Left ventricle myocardium inferior (tissue), 1 donor: ENCODE measurements at places on chromosomes 13 and 19. TPM values are rescaled to one million over a fixed set of nuclear protein-coding genes. Genes with fewer than 3 reads are reported as not detected.

PRODH2 gene
- total RNA-seq: not detected

CRLF1 gene
- 20.0 TPM for total RNA-seq

CEACAM20 gene
- total RNA-seq: not detected

POGLUT2 gene
- total RNA-seq: 3.4 TPM

ZNF98 gene
- 0.69 TPM for total RNA-seq

DNA sequence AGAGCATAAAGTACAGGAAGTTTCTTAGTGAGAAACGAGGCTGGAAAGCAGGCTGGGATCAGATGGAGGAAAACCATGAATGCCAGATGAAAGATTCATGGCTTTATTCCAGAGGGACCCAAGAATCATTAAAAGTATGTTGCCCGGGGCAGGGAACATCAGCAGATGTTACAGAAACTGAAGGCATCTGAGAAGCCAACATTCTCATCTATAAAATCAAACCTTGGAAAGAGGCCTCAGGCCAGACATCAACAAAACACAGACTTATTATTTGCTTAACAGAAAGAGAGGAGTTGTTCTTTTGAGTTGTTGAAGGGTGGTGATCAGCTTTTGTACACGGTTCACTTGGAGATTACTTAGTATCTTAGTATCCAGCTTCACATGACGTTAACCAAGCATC is 543.6 kb downstream of the RFC3 start:
- DNase-seq: no peak

DNA sequence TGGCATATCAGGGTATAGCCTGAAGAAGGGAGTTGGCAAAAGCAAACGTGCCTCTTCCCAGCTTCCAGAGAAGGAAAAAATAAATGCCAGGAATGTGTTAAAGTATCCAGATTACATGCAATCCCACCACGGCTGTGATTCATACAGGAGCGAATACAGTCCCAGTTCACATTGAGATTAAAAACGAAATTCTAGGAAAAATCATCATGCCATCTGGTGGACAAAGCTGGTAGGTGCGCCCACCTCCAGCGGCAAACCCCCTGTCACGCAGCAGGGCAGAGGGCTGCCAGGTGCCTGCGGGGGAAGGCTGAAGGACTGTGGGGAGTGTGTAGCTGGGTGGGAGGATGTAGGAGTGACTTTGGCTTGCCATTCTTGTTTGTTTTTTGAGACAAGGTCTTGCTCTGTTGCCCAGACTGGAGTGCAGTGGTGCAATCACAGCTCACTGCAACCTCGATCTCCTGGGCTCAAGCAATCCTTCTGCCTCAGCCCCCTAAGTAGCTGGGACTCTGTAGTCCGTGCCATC is 6.4 kb upstream of the DMWD start:
- peak; percentile 56 for DNase-seq

DNA sequence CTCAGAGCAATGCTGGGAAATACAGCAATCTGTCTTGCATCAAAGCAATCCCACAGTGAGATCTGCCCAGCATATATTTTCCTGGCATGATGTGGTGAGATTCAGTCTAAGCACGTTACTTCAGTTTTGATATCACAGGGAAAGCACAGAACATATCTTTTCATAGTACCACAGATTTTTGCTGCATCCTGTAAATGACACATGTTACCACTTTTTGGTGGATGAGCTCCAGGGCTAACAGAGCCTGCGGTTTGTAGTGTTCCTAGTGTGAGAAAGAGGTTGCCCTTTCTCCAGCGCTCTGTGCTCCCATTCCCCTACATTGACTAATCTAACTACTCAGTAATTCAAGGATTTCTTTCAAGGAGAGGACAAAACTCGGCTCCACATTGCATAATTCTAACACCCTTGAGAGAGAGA is 409.0 kb downstream of the GPC6 start:
- DNase-seq: no peak

- no peak for DNase-seq
These were observed 13.3 kb downstream of the APOC1 start for GRCh38 chr19:44927746-44928145.

DNA sequence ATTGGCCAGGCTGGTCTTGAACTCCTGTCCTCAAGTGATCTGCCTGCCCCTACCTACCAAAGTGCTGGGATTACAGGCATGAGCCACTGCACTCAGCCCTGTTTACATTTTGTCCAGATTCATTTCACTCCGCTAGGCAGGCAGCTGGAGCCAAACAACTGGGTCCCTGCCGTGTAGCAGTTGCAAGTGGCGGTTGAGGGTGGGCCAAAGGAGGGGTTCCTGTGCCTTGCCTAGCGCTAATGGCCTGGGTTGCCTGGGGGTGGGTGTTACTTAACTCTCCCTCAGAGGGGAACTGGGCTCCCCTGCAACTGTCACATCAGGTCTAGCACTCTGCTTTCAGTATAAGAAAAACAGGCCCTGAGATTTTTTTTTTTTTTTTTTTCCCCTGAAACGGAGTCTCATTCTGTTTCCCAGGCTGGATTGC is 7.4 kb downstream of the ACP5 start:
- no peak for DNase-seq

- DNase-seq: no peak
These were observed 5.7 kb downstream of the PGPEP1 start for GRCh38 chr19:18346091-18346490.

DNA sequence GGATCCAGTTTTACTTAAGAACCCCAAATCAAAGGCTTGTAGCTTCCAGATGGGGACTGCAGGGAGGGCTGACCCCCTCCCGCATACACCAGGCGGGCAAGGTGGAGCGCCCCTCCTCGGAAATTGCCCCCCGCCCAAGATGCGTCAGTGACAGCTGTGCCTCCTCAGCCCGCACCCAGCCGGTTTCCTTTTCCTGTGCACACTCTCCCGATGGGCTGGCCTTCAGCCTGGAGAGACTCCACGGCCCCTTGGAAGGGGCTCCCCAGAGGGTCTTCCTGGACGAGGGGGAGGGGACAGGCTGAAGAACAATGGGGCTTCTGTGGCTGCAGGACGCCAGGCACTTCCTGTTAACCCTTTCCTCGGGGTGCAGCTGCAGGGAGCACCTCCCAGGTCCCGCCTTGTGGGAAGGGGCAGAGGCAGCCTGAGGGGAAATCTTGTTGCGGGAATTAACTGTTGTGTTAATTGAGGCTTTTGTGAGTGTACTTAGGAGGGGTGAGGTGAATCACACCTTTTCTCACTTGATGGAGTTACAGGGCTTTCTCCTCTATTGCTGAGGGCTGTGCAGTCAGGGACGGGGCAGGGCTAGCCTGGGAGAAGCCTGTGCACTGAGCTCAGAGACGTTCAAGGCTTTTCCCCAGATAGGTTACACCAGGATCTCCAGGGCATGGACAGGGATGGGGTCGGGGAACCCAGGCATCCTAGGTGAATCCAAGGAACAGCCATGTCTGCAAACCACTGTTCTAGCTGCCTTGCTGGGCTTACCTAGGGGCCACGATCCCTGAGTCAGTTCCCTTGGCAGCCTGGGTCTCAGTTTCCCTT is 14.3 kb downstream of the IER2 start:
- DNase-seq: peak; percentile 77
